NCI-H2107 (cell line): ENCODE measurements at places on chromosomes 5 and 9.

DNA sequence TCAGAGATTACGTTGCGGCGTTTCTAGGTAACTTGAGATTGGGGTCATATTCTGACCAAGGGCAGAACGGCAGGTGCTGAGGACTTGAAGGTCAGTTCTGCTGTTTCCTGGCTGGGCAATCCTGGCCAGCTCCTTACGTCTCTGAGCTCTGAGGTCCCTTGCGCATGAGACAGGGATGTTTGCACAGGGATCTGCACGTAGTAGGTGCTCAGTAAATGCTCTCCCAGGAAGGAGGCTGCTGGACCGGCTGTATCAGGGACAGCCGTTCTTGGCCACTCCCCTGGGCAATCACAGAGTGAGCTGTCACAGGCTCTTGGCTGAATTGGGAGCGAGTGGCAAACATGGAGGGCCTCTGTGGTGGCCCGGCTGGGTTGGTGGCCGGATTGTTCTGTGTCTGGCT, 8.3 kb downstream of the NCS1 start:
- no peak for DNase-seq

DNA sequence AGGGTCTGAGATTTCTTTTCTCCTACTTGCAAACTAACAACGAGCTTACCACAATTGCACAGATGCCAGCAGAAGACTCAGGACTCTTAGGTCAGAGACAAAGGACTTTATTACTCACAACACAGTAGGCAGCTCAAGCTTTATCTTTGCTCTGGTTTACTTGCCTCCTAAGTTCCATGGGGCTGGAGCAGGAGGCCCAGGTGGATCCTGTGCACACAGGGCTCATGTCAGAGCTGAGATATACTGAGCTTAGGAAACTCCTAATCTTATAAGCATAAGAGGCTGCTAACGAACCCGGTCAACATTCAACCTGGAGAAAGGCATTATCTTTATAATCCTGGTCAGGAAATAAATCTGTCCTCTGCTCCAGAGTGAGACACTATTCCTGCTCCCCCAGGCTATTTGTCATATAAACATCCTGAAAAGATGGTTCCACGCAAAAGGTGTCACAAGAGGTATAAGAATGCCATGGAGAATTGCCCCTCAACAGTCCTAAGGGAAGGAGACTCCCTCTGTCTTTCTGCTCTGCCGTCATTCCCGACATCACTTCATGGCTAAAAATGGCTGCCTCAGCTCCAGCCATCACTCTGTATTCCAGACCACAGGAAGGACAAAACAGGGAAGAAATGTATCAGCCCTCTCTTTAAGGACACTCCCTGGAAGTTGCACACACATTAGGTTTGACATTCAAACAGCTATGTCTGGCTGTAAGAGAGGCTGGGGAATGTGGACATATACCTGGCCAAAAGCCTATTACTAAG, 16.2 kb downstream of the DUSP1 start:
- DNase-seq = no peak

DNA sequence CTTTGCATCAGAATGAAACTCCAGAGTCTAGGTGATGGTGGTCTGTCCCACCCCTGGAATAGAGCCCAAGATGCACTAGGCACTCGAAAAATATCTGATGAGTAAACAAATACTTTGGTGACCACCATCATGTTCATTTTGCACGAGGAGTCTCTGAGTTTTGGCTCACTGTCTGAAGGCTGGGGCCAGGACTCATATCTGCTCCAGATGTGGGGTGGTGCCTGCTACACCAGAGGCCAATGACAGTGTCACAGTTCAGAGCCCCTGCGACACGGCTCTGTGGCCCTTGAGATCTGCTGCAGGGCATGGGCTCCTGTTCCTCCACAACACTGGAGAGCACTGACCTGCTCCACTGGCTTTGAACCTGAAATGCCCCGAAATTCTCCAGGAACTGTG, 164.6 kb downstream of the ROR2 start:
- DNase-seq = no peak

DNA sequence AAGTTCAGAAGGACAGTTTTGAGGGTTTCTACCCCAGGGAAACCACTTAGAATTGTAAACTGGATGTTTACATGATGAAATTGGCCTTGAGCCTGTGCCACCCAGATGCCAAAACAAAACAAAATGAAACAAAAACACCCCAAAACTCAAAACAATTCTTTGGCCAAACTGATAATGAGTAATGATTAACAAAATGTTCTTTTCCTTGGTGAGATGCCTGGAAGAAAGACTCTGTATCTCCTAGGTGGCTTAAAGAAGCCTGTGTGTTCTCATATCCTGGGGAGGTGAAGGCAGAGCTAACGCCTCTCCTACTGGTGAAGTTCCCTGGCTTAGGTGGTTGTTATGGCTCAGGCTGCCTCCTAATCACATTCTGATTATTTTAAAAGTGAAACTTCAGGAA, 120.5 kb downstream of the NPR3 start:
- no peak for DNase-seq

GRCh38 chr5:157327771-157328170, 61.8 kb downstream of the CYFIP2 start:
- no peak for DNase-seq

DNA sequence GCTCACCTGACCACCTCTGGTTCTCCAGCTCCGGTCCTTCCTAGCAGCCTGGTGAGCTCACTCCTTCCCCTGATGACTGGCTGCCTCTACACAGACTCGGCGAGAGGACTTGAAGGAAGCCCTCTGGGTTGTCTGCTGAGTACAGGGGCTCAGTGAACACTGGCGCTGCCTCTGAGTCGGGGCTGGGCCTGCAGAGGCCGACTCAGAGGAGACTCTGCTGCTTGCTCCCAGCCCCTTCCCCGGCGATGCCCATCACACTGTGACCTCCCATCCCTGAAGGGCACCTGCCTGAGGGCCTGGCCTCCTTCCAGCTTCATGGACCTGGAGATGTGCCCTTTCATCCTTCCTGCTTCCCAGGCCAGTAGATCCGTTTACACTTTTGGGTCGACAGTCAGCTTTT, 22.0 kb downstream of the CRB2 start:
- DNase-seq = no peak

DNA sequence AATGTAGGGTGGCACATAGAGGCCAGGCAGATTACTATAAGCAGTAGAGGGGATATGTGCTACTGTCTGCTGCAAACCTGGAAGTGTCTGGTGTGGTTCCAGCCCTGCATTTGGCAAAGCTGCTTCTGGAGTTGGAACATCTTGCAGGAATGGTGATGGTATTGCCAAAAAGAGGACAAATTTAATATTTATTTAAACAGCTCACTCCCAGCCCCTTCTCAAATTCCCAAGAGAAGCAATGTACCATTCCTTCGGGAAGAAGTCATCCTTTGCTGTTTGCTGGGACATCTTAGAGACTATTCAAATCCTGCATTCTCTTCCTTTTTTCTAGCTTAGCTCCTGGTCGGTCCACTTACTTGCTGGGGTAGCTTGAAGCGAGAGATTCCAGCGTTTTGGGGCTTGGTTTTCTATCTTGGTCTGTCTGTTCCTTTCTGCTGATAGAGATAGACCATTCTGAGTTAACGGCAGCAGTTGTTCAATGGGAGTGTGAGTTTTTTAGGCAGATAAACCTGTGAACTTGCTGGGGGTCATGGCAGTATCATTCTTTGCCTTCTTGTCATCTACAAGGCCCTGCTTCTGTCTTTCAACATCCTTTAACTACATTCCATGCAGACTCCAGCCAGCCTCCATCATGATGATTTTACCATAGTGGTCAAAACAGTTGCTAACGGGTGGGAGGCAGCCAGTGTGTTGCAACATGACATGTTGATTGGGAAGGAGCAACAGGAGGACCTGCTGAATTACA, 69.9 kb downstream of the RCL1 start:
- DNase-seq = no peak

DNA sequence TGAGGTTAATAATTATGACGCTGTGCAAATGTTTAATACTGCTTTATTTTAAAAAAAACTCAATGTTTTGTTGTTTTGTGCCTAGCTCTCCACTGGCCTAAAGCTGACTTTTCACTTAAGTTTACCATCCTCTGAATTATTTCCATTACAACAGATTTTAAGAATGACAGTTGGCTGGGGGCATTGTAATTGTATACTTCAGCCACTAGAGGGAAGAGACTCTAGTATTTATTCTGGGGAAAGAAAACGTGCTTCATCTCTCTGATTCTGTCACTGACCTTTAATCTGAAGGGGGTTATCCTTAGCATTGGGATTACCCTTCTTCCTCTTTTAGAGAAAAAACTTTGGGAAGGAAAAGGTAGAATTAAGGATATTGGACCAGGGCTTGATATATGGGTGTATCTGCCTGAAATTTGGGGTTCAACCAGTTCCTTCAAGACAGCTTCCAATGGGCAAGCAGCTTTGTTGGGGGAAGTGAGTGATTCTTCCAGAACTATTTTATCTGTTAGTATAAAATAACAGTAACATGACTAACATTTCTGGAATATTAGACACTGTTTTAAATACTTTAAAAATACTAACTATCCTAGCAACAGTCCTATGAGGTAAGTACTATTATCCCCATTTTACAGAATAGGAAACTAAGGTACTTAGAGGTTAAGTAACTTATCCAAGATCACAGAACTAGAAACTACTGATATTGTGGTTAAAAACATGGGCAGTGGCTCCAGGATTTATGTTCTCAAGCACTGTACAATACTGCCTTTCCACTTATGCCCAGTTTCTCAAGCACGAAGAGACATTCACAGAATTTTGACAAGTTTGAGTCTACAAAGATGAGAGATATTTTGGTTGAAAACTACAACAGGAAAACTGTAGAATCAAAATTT, 208.4 kb downstream of the CD180 start:
- DNase-seq = no peak

GRCh38 chr9:73143711-73144328, 7.8 kb upstream of the ANXA1 start:
- no peak for DNase-seq

DNA sequence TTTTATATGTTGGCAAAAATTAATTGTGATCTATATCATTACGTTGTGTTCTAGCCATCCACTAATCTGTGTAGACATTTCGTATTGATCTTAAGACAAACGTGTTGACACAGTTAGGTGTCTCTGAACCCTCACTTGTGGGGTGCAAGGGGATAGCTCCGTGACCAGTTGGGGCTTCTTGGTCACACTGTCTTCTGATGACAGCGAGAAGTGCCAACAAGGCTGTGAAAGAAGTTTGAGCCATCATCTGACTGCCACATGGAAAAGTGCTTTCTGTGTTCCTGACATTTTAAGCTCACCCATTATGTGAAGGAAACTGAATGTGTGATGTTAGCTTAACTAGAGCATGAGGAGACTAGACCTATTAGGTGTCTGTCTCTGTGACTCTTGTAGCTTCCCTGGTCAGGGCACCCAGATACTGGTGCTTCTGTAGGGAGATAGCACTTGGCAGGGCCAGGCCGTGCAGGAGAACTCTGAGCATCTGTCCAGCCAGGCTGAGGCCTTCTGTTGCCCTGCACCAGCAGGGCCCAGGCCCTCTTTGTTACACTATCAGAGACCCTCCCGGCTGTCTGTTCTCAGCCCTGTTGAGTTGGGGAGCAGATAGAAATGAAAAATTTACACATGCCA, 52.8 kb upstream of the PHF2 start:
- DNase-seq = no peak

GRCh38 chr9:5629312-5630080, 589 bp downstream of the RIC1 start:
- DNase-seq = no peak

- no peak for DNase-seq
These were observed 3.8 kb downstream of the NDST1 start for GRCh38 chr5:150511578-150512367.

DNA sequence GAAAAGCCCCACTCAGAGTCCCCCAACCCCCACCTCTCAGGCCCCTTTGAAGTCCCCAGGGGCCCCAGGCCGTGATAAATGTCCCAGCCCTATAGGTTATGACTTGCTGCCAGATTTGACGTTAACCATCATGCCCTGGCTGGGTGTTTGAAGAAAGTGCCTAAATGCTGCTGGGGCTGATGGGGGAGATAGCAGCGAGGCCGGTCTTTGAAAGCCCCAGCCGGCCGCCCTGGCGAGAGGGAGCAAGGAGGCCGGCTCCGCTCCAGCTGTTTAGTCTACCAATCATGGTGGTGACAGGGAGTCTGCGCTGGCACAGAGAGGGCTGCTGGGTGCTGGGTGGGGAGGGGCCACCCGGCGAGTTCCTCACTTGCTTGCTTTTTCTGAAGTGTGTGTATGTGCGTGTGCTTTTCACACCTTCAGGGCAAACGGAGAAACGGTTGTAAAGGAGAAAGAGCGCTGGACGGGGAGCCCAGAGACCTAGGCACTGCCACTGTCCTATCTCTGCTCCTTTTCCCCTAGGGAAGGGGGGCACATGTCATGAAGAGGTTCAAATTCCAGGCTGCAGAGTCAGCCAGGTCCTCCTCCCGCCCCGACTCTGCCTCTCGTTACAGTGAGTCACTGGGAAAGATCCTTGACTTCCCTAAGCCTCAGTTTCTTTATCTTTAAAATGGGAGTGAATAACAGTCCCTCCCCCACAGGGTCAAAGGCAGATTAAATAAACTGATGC, 126.1 kb upstream of the HAND1 start:
- DNase-seq = no peak

DNA sequence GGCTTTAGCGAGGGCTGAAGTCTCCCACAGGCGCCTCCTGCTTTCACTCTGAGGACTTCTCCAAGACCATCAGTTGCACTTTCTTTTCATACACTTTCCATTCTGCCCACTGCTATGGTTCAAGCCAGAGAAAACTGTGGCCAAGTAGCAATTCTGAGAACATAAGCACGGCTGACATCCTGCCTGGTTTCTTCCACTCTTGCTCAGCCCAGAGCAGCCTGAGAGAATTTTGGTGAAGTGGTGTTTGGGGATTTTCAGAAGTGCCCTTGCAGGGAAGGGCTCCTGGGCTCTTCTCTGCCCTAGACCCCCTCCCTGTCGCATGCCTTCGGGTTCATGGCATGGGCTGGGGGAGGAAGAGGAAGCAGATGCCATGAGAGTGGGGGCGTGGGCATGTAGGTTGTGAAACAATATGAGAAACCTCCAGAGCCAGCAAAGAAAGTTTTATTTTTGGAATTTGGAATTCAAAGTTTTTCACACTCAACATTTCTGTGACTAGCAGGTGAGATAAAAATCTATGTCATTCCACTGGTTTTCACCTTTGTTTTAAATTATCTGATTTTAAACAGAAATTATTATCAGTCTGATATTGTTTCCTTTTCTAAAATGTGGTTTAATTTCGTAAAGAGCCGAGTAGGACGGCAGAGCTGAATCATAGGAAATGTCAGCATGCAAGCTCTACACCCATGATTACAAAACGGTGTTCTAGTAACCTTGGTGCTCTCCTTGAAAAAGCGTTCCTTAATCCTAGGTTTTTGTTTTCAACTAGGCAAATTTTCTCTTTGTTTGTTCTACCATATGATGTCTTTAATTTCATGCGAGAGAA, 27.8 kb upstream of the TNFSF8 start:
- no peak for DNase-seq
